ENCODE measurements at places on chromosomes 12 and 14. TPM values are rescaled to one million over a fixed set of nuclear protein-coding genes. Genes with fewer than 3 reads are reported as not detected.

Gene DIABLO
- 83.7 TPM for total RNA-seq

Gene AKAP5
- 0.48 TPM for total RNA-seq

Gene PTGER2
- 0.92 TPM for total RNA-seq

Gene ITGA7
- total RNA-seq, result 0.18 TPM

Gene SIRT4
- total RNA-seq, result 0.88 TPM

Gene CFAP73
- total RNA-seq, result not detected

Gene SMIM41
- not detected for total RNA-seq
